Activated CD8-positive, alpha-beta memory T cell treated with anti-CD3 and anti-CD28 coated beads, Interleukin-2, amount 50 U/mL, for 4 hours (primary cell): ENCODE measurements at places on chromosomes 1 and 21.

GRCh38 chr1:78055565-78056132, 9.9 kb downstream of the GIPC2 start:
- no peak for DNase-seq

GRCh38 chr1:25006770-25007169, 76.7 kb upstream of the RUNX3 start:
- no peak for DNase-seq

DNA sequence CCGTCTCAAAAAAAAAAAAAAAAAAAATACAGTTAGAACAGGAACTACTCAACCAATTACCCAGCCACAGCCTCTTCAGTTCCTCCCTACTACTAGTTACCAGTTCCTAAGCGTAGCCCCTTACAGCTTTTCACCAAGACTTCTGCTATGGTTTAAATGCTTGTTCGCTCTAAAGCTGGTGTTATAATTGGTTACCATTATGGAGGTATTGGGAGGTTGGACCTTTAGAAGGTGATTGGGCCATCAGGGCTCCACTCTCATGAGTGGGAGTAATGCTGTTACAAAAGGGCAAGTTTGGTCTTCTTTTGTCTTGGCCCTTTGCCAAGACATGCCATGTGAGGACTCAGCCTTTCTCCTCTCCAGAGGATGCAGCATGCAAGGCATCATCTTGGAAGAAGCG, 3.0 kb upstream of the SMPDL3B start:
- no peak for DNase-seq

GRCh38 chr1:18531503-18531845, 50.7 kb downstream of the KLHDC7A start:
- no peak for DNase-seq

GRCh38 chr1:91929250-91929649, 20.0 kb upstream of the BRDT start:
- DNase-seq = no peak

GRCh38 chr1:224223819-224224714, 41.0 kb downstream of the DEGS1 start:
- DNase-seq = no peak

- DNase-seq = no peak
These were observed 932 bp upstream of the USP24 start for GRCh38 chr1:55216096-55216495.

GRCh38 chr21:39620856-39621255, 8.1 kb downstream of the B3GALT5 start:
- DNase-seq = no peak

GRCh38 chr1:219926363-219926998, 1.9 kb downstream of the SLC30A10 start:
- no peak for DNase-seq

DNA sequence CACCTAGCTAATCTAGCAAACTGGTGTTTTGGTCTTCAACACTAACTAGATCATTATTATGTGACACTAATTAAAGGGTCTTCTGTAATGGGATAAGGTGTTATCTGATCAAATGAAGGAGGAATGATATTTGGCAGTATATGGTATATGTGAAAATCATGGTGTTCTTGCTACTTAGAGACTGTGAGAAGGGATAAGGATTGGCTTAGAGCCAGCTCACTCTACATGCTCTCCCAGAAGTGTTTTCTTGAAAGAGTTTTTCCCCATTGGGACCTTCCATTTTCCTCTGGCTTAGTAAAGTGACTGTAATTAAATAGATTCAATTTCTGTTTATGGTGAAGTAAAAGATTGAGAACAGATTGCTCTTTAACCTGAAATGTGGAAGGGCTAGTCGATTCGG, 71.2 kb upstream of the RGL1 start:
- no peak for DNase-seq

DNA sequence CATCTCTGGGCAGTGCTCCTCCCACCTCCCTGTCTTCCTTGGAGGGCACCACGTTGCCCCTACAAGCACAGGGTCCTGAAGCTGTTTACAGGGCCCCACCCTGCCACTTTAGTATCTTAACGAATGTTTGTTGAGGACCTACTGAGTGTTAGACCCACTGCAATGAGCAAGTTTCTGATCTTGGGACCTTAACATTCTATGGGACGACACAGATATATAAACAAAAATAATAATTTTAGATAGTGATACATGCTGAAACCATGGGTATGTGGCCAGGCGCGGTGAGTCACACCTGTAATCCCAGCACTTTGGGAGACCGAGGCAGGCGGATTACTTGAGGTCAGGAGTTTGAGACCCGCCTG, 10.1 kb downstream of the ENTREP3 start:
- DNase-seq = no peak

- no peak for DNase-seq
These were observed 8.3 kb downstream of the MAPKAPK2 start for GRCh38 chr1:206693029-206693428.

DNA sequence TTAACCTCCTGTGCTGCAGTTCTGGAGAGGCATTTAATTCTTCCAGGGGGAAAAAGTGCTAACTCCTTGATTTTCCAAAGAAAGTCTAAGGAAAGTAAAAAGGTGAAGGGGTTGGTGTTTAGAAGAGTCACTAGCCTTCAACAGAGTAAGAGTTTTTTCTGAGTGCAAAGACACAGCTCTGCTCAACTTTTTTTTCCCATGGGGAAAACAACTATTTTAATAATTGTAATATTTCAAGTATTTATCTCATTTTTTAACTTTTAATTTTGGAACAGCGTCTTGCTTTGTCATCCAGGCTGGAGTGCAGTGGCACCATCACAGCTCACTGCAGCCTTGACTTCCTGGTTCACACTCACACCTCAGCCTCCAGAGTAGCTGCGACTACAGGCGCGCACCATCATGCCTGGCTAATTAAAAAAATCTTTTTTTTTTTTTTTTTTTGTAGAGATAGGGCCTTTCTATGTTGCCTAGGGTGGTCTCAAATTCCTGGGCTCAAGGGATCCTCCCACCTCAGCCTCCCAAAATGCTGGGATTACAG, 202.6 kb downstream of the APP start:
- DNase-seq = no peak

- DNase-seq = no peak
These were observed 74.9 kb downstream of the NFASC start for GRCh38 chr1:204945565-204945977.

DNA sequence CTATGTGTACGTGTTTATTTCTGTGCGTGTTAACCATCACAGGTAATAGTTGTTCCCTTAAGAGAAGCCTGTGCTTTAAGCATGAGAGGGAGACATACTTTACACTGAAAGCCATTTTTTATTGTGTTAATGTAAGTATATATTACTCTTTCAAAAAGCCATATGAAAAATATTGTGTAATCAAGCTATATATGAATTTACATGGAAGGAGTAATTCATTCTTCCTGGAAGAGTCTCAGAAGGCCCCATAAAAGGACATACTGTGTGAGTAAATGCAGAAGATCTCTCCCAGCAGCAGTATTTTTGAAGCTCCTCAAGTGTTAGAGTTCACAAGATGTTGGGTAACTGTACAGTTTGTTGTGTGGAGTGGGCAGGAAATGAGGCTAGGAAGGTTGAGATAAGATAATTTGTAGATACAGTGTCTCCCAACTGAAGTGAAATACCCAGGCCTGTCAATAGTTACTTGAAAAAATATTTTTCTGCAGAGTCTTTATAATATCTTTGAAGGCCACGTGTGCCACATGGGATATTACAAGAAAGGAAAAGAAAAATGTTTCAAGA, 138.3 kb downstream of the PTGER3 start:
- DNase-seq = no peak

- peak; percentile 57 for DNase-seq
These were observed 5.1 kb downstream of the CLCNKA start for GRCh38 chr1:16026723-16027484.

- DNase-seq = no peak
These were observed 10.0 kb upstream of the GJB5 start for GRCh38 chr1:34744851-34745250.

- DNase-seq = peak; percentile 85
These were observed 20.6 kb downstream of the TCEA3 start for GRCh38 chr1:23403735-23404486.

- no peak for DNase-seq
These were observed 52.2 kb upstream of the PRDX6 start for GRCh38 chr1:173424782-173425407.

DNA sequence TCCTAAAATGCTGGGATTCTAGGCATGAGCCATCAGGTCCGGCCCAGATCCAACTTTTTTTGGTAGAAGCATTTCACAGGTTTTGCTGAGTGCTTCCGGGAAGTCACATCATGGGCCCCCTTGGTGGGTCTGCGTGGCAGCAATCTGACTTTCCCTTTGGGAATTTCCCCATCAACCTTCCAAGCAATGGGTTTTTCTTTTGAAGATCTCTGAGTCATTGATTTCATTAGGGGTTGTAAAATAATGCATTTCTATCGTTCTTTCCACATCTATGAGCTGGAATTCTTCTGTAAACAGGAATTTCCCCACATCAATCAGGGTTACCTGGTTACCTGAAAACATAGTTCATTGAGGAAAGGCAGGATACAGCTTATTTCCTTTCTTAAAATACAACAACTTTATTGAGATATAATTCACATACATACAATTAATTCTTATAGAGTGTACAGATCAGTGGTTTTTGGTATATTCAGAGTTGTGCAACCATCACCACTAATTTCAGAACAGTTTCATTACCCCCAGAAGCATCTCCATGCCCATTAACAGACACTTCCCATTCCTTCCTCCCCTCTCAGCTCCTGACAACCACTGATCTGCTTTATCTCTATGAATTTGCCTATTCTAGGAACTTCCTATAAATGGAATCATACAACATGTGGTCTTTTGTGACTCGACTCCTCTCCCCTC, 9.9 kb upstream of the ZBTB17 start:
- no peak for DNase-seq

DNA sequence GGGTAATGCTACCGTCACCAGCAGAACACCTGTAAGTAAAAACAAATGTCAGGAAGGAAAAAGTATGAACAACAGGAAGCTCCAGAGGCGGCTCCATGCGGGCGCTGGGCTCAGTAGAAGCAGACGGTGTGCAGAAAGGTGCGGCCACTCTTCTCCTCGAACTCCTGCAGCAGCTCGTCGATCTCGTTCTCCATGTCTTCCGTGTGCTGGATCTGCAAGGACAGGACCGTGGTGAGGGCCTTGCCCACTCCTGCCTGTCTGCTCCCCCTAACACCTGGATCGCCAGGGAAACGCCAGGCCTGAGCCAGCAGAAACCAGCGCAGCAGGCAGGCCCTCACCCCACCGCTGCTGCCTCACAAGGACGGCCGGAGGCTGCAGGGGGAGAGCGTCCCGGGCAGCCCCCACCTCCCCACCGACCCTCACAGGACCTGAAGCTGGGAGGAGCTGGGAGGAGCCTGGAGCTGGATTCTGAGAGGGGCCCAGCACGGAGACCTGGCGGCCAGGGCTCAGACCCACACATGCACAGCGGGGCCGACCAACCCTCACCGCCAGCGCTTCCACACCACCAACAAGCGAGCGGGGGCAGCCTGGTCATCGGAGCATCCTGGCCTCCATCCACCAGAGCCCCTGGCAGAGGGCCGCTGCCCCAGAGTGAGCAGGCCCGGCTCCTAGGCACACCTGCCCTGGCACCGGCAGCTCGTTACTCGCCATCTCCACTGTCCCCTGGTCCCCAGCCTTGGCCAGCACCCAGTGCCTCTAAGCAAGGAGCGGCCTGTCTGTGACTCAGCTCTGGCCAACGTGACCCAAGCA, 1.7 kb upstream of the TMEM240 start:
- DNase-seq = no peak

- DNase-seq = no peak
These were observed 137.8 kb downstream of the PEX14 start for GRCh38 chr1:10612436-10613160.

- DNase-seq = no peak
These were observed 17.7 kb downstream of the PLEKHM2 start for GRCh38 chr1:15701784-15702183.

GRCh38 chr1:240998024-240998423, 359.0 kb downstream of the RGS7 start:
- DNase-seq = no peak

DNA sequence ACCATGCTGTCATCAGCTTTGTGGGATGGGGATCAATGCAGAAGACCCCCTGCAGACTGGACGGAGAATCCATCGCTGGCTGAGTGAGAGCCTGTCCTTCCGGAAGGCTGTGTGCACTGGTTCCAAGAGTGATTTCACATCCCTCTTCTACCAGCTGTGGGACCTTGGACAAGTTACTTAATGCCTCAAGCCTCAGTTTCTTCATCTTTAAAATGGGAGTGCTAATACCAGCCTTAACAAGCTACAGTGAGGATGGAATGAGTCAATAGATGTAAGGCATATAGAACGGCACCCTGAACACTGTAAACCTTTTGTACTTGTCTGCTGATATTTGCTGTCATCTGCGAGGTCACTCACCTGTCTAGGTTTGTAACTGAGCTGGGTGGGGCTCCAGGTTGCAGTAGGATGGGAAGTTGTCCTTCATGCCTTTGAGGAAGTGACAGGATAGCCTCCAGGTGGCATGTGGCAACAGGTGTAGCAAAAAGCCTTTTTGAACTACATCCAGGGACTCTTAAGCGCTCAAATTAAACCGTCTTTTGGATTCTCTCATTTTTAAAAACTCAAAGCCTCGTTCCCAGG, 27.5 kb downstream of the TMEM51 start:
- DNase-seq = no peak

- DNase-seq = no peak
These were observed 16.4 kb downstream of the SPRTN start for GRCh38 chr1:231354330-231355020.

DNA sequence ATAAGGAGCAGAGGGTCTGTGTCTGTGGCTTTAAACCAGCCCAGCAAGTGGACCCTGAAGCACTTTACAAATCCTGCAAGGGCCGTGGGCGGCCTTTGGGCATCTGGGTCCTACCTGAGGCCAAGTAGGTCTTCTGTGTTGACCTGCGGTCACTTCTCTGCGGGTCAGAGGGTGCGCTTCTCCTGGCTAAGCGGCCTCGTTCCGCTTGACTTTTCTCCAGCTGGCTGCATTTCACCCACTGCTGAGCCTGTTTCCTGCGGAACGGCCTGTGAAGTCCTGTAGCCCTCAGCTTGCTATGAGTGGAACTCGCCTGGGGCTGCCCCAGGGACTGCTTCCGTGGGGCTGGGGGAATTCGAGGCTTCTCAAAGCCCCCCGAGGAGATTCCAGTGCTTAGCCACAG, 43.3 kb downstream of the SLC37A1 start:
- DNase-seq = no peak

DNA sequence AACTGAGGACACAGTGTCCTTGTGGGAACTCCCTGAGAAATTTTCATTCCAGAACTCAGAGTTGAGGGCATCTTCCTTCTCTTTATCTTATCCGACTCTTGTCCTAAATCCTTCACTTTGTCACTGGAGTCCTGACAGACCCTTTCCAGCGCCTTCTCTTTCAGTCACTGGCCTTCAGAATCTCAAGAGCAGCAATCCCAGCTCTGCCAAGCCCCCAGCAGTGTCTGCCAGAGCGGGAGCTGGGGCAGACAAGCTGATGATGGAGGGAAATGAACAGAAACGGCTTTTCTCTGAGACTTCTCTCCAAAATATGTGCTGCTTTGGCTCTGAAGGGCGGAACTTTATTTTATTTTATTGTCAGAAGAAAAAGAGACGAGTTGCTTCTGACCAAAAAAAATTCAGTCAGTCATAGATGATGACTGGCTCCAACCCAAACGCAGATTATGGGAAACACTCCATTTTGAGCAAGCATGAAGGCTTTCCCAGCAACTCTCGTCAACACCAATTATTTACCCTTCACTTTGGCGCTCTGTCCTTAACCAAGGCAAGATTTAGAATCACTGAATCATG, 32.2 kb downstream of the MIS18A start:
- no peak for DNase-seq
